ENCODE measurements at places on chromosomes 5 and 9.
A peak's percentile ranks its signal among the peaks of the same experiment; 100 is the strongest.

- DNase-seq = no peak
Measured at GRCh38 chr5:96157841-96158291, 196.2 kb upstream of the ELL2 start.

DNA sequence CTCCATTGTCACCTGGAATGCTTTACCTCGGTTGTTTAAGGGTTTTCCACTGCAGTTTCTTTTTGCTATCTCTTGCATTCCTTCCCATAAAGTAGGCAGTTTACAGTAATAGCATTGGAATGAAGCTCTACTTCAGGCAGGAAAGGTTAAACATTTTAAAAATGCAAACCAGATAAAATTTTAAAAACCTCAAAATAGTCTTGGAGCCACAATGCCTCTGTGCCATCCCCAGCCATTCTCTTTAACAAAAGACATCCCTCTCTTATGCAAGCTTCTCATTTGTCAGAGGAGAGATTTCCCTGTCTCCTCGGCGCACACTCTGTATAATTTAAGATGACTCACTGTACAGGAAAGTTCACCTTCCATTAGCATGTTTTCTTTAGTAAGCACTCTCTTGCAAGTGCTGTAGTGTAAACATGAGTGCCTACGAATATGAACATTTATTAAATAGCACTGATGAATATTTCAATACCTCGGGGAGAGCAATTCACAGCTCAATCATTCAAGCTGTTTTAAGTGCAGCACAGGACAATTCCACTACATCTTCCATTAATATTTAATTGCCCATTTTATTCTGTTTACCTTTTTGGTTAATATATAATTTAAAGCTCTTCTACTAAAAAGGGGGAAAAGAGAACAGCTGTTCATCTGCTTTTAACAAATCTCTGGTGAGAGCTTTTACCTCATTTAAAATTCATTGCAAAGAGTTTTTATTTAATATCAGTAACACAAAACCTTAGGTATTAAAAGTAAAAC is 343.6 kb downstream of the SPATA31D1 start:
- DNase-seq = no peak

DNA sequence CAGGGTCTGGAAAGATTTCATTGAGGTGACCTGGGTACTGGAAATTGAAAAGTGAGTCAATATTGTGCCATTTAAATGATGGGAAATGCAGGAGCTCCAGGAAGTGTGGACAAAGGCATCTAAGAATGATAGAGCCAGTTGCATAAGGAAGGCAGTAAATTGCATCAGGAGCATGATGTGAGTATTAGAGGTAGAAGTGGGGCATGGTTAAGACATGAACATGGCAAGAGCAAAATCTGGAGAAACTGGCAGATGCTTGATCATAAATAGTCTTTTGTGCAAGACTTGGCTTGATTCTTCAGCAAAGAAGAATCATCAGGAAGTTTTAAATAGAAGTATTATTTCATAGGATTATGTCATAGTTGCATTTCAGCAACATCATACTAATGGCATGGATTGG is 157.4 kb upstream of the PUM3 start:
- no peak for DNase-seq

DNA sequence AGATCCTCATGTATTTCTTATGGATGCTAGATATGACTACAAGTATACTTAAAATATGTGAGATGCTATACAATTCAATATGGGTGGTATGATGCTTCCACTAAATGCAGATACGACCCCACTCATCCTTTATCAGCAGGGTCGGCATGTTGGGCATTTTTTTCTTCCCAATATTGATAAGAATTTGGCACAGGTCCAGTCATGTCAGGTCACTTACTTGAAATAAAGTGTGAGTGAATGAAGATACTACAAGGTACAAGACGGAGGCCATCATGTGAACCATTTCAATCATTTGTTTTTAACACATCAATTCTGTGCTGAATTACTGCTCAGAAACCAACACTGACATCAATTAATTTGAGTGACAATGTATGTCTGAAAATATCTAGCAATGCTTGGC is 146.9 kb upstream of the GNA14 start:
- DNase-seq = no peak

- no peak for DNase-seq
Measured at GRCh38 chr5:78647838-78648358, 674 bp downstream of the LHFPL2 start.

DNA sequence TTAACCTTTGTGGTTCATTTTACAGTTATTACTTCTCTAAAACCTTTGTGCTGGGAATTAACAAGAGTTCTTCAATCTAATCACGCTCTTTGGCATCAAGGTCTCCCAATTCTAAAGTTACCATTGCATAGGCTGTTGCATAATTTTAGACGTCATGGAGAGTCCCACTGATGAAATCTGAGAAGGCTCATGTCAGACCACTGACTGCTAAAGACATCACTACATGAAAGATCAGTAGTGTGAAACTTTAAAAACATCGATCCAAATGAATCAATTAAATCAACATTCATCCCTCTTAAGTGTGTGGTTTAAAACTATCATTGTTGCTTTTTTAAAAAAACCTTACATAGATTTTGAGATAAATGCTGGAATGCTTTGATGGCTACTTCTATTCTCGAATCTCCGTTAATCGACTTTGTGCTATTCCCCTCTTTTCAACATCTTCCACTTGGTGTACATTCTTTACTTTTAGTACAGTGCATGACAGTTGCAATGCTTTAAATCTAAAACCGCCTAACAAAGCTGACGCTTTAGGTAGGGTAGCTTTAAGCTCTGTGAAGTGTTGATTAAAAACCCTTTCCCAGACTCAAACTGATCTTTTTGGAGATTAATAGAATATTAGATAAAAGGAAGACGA is 33.6 kb downstream of the NR2F1 start:
- DNase-seq = no peak

DNA sequence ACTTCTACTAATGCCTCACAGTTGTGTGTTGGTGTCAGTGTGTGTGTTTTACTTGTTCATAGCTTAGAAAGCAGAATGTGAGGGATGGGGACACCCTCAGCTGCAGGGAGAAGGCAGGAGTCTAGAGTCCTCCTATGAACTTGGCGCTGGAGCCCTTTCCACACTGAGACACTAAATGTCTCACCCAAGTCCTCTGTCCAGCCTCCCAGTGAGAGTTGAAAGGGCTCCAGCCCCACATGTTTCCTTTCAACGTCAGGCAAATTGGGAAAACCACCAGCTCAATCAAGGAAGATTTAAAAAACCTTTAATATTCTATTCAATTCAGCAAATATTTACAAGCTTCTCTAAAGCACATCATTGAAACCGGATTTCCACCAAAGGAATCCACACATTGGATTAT is 167.6 kb upstream of the MSX2 start:
- no peak for DNase-seq

DNA sequence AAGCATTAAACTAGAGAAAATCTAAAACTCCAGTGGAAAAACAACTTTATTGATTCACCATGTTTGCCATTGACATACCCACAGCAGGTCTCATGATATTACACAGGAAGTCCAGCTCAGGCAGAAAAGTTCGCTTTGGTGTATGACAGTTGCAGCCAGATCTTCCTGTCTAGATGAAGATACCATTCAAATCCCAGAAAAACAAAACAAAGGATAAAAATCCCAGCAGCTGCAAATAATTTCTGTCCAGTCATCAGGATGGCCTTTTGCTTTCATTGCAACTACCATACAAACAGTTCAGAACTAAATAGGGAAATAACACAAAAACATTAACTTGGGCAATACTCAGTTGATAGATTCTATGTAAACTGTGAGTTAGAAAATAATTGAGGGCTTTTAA is 136.0 kb upstream of the NREP start:
- DNase-seq = no peak

DNA sequence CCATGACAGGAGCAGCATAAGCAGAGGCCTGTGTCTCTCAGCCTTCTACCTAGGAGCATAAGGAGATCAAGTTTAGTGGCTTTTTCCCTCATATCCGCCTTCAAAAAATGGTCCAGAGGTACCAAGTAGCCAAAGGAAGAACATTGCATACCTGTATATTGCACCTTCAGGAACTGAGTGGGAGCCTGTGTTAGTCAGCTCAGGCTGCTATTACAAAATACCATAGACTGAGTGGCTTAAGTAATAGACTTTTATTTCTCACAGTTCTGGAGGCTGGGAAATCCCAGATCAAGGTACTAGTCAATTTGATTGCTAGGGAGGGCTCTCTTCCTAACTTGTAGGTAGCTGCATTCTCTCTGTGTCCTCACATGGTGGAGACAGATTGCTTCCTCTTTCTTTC is 597.4 kb upstream of the PTGER4 start:
- no peak for DNase-seq

- peak; percentile 15 for DNase-seq
Measured at GRCh38 chr9:127154003-127154389, 31.6 kb upstream of the ANGPTL2 start.

Data from NCI-H2029 (cell line).